ENCODE measurements at places on chromosomes 1 and 21.

DNA sequence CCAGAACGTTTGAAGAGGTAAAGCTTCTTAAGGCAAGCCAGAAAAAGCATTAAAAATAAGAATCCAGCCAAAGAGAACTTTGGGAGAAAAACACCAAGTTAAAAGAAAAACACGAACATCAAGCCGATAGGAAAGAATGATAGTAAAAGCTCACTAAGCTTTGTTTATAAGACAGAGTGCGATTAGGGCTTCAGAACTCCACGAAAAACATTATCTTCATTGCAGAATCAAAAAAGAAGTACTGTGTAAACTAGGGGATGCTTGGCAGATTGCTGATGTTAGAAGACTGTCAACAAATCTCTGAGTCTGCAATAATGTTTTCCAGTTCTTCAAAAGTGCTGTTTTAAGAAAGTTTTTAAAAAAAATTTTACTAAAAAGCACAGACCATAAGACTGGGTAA is 30.2 kb downstream of the ADAMTS5 start:
- DNase-seq, result no peak

GRCh38 chr1:86069757-86070145 is 86.8 kb downstream of the COL24A1 start:
- no peak for DNase-seq

- no peak for DNase-seq
Measured at GRCh38 chr1:183735069-183735860, 69.7 kb upstream of the RGL1 start.

- no peak for DNase-seq
Measured at GRCh38 chr1:76225526-76225925, 151.0 kb downstream of the ST6GALNAC3 start.

DNA sequence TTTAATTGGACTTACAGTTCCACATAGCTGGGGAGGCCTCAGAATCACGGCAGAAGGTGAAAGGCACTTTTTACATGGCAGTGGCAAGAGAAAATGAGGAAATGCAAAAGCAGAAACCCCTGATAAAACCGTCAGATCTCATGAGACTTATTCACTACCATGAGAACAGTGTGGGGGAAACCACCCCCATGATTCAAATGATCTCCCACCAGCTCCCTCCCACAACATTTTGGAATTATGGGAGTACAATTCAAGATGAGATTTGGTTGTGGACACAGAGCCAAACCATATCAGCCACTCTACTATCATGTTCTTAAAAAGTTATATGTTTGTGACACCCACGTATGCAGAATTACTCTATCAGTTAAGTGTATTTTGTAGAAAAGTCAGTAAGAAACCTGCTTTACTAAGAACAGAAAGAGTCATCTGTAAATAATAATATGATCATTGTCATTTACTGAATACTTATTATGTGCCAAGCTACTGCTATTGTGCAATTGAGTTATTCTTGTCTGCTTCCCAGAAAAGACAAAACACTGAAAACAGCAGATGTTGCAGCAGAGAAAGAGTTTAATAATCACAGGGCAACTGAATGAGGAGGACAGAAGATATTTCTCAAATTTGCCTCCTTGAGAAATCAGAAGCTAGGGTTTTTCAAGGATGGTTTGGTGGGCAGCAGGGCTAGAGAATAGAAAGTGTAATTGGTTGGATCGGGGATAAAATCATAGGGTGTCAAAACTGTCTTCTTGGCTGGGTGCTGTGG is 207.7 kb upstream of the FGGY start:
- no peak for DNase-seq

GRCh38 chr1:223429821-223430220 is 36.6 kb downstream of the CCDC185 start:
- DNase-seq, result no peak

DNA sequence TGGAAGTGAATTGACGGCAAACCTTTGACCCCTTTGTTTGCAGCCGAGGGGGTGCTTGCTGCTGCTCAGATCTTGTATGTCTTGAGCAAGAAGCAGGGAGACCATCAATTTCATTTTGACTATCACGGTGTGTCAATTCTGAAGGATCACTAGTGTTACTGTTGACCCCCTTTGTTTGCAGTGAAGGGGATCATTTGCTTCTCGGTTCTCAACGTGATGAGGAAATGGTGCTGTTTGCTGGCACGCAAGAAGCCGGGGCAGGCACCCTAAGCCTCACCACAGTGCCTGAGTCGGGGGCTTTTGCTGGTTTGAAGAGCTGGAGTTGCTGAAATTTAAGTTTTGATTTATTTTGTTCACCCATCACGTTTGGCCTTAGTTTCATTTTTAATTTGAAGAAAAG is 7.5 kb downstream of the RBM15 start:
- no peak for DNase-seq

GRCh38 chr1:245234217-245235081 is 79.7 kb downstream of the KIF26B start:
- no peak for DNase-seq

DNA sequence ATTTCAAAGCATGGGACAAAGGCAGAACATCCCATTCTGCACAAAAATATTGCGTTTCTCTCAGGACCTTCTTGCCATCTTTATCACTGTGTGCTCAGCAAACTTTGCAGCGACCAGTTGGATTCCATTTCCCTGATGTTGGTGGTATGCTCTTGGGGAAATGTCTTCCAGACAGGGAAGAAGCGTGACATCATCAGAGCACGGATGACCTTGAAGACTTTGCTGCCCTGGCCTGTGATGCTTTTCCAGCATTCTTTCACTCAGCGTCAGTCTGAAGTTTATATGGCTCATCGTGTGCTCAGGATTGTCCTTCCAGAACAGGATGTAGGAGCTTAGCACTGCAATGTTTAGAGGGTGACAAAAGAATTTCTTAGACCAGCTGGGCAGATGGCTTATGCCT is 131.4 kb upstream of the F3 start:
- no peak for DNase-seq

GRCh38 chr1:110094931-110095654 is 17.1 kb upstream of the UBL4B start:
- DNase-seq, result no peak

DNA sequence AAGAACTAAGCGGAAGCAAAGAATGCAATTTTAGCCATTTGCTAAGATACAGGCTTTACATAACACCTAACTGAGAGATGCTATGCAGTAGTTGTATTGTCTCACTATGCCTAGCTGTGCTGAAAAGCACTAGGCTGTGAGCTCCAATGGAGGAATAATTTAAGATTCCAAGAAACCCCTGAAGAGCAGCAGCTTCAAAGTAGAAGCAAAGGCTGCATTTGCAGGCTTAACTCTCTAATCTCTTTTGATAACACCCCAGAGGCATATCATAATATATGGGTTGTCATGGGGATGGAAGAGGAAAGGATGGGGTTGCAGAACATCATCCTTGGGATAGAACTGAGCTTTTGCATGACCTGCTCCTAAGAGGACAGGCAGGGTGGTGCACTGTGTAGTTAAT is 102.0 kb downstream of the ERG start:
- no peak for DNase-seq

- no peak for DNase-seq
Measured at GRCh38 chr1:165075725-165076370, 280.7 kb downstream of the LMX1A start.

GRCh38 chr21:26087223-26087918 is 83.2 kb downstream of the APP start:
- DNase-seq, result no peak

DNA sequence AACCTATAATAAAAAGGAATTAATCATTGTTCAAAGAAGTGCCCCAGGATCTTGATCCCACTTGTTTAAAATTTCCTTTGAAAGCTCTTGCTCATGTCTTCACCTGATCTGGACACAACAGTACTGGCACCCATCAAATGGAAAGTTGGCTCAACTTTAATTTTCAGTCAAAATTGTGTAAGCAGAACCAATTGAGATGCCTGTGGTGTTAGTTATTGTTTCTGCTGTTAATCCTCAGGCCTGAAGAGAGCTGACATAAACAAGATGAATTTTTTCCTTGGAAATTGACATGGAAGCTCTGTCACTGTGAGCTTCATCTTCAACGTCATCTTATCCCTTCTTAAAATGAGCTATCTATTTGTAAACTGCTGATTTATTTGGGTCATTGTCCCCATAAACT is 88.3 kb upstream of the TNFSF4 start:
- DNase-seq, result no peak

DNA sequence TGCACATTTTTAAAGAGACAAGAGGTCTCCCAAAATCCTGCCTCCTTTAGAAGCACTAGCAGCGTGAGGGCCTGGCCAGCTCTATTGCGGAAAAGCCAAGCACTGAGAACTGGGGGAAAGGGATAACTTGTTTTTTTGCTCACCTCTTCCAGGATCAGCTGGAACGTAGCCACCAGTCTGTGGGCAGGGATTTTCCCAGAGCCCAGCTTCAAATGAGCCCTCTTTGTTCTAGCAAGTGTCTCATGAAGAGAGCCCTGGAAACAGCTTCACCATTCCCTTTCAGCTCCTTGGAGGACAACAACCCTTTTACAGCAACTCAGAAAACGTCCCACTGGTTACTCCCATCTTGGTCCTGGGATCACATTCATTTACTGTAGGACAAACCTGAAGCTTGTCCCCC is 195.4 kb downstream of the LMX1A start:
- DNase-seq, result no peak

DNA sequence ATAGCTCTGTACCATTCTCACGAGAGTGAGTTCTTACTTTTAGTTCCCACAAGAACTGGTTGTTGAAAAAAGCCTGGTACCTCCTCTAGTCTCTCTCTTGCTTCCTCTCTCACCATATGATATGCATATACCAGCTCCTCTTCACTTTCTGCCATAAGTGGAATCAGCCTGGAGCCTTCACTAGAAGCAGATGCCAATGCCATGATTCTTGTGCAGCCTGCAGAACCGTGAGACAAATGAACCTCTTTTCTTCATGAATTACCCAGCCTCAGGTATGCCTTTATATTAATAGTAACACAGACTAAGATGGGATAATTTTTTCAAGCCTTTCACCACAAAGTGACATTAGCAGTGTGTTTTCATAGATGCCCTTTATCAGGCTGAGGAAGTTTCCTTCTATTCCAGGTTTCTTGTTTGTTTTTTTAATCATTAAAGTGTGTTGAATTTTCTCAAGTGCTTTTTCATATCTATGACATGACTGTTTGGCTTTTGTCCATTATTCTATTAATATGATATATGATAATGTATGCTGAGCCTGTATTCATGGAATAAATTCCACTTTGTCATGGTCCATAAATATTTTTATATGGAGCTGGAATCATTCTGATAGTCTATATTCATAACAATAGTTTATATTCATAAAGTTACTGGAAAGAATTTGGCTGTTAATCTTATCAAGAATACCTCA is 40.7 kb upstream of the C1orf185 start:
- DNase-seq, result no peak

GRCh38 chr1:3561702-3562101 is 49.6 kb downstream of the MEGF6 start:
- no peak for DNase-seq

DNA sequence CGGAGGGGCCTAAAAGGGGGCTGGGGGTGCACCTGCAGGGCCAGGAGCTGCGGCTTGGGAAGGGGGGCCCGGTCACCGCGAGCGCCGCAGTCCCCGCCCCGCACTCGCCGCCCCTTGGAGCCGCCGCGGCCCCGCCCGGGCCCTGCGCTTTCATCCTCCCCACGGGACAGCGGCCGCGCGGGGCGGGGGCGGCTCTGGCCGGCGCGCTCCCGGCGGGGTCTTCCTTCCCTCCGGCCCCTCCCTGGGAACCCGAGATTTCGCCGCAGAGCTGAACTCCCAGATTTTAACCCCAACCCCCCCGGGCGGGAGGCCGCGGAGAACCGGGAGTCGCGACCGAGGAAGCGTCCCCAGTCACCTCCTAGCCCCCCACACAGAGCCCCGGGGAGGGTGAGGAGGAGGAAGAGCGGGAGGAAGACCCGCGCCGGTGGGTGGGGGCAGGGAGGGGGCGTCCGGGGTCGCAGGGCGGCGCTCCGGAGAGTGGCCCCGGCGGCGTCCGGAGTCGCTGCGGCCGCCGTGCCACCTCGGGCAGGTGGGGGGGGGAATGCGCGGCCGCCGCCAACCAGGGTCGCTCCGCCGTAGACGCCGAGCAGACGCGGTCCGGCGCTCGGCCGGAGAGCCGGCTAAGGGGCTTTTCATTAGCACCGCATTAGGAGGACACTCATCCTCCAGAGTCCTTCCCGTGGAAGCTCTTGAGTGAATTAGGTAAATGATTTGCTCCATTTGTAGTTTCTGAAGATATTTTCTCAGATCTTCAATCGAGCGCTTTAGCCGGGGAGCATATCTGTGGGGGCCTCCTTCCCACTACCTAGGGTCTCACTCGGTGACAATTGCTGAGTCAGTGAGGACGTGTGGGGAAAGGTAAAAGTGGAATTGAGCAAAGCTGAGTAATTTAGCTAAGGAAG is 31.6 kb upstream of the NFIA start:
- peak; percentile 31 for DNase-seq

GRCh38 chr1:186188736-186189135 is 186.3 kb downstream of the TPR start:
- no peak for DNase-seq

GRCh38 chr1:38578271-38578951 is 281.2 kb downstream of the RRAGC start:
- peak; percentile 49 for DNase-seq

DNA sequence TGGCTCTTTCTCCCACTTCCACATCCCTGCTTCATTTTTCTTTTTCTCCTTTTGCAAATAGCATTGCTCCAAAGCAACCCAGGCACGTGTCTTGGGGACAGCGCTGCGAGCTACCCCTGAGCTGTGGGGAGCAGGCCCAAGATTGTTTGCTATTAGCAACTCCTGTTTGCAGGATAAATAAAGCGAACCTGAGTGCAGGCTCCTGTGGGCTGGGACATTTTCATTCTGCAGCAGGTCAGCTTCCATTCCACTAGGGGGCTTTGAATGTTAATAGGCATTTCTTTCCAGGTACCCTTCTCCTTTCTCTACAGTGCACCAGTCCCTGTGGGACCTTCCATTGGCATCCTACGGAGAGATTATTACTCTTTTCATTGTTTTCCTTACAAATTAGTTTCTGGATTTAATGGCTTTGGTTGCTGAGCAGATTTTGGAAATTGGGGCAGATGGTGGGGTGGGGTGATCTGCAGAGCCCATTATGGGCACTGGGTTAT is 54.0 kb downstream of the OLFML3 start:
- no peak for DNase-seq

- DNase-seq, result no peak
Measured at GRCh38 chr21:34639882-34640788, 25.2 kb upstream of the RCAN1 start.

- DNase-seq, result no peak
Measured at GRCh38 chr1:219279017-219279770, 105.5 kb downstream of the LYPLAL1 start.

DNA sequence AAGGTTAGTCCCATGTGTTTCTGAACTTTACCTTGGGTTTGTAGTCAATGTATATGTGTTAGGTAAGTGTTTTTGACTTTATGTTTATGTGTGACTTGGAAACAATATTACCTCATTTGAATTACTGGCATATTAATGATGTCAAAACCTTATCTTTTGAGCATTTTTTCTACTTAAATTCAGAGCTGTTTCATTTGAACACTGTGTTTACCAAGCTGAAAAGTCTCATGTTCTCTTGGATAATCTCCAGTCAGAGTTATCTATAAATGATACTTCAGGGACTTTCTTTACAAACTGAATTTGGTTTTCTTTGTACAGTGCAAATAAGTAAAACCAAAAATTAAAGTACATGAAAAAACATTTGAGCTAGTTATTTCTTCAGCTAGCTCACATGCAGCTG is 30.0 kb downstream of the ADAMTS1 start:
- no peak for DNase-seq

GRCh38 chr1:10635085-10635896 is 160.5 kb downstream of the PEX14 start:
- DNase-seq, result no peak

Data from CD8-positive, alpha-beta T cell (primary cell).